Neural crest cell (in vitro differentiated cells): ENCODE measurements at places on chromosomes 5 and 9.

GRCh38 chr5:107529618-107530017 lies 141.1 kb downstream of the EFNA5 start:
- H3K27ac ChIP-seq: no peak overlapping the region
- no peak for DNase-seq
- peaks cover 37% of the 10 kb centered on the region for H3K4me1 ChIP-seq
- H3K4me3 ChIP-seq: no peak overlapping the region
- H3K36me3 ChIP-seq: peaks cover 4% of the 10 kb centered on the region
- no peaks in the 10 kb centered on the region for H3K27me3 ChIP-seq

GRCh38 chr5:157473383-157474320 lies 13.6 kb downstream of the NIPAL4 start:
- H3K4me3 ChIP-seq: no peak overlapping the region
- no peak for DNase-seq
- H3K27me3 ChIP-seq: no peaks in the 10 kb centered on the region
- H3K4me1 ChIP-seq: peaks cover 5% of the 10 kb centered on the region
- H3K36me3 ChIP-seq: no peaks in the 10 kb centered on the region

- no peaks in the 10 kb centered on the region for H3K36me3 ChIP-seq
- H3K4me3 ChIP-seq: no peak overlapping the region
- H3K27ac ChIP-seq: no peak overlapping the region
Measured at GRCh38 chr5:130066644-130067043, 162.4 kb downstream of the CHSY3 start.

DNA sequence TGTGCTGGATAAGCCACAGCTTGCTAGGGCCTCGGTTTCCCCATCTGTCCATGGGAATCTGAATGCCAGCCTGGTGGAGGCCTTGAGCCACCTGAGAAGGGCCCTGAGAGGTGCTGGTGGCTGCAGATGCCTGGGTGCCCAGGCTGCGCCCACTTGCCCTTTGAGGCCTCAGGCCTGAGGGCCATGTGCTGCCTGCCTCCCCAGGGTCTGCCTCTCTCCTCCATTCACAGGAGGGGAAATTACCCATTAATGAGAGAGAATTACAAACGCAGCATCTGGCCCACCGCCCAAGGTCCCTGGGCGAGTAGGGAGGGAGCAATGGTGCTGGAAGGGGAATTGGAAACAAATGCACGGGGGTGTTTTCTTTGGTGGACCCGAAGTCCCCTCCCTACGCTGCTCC lies 59.6 kb downstream of the BARX1 start:
- no peaks in the 10 kb centered on the region for H3K27me3 ChIP-seq
- no peaks in the 10 kb centered on the region for H3K36me3 ChIP-seq
- no peak overlapping the region for H3K27ac ChIP-seq
- no peak overlapping the region for H3K4me3 ChIP-seq
- no peaks in the 10 kb centered on the region for H3K4me1 ChIP-seq
- no peak for DNase-seq
